ENCODE measurements at places on chromosomes 6 and 20.

- no peak for DNase-seq
Measured at GRCh38 chr6:140729521-140729920, 1355.1 kb upstream of the CITED2 start.

DNA sequence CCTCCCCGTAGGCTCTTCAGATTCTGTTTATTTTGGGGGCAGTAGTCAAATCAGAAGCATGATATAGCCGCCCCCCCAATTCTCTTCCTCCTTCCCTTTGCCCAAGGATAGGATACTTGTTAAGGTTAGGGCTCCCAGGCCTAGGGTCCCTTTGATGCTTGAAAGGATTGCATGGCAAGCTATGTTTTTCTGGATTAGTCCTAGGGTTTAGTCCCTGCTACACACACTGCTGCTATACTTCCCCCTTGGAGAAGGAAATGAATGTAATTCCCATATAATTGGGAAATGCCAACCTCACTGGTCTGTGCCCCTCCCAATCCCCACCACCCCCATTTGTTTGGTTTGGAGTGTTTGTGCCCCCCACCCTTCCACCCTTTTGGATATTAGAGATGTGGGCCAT is 62.8 kb downstream of the ZFAND3 start:
- DNase-seq = no peak

DNA sequence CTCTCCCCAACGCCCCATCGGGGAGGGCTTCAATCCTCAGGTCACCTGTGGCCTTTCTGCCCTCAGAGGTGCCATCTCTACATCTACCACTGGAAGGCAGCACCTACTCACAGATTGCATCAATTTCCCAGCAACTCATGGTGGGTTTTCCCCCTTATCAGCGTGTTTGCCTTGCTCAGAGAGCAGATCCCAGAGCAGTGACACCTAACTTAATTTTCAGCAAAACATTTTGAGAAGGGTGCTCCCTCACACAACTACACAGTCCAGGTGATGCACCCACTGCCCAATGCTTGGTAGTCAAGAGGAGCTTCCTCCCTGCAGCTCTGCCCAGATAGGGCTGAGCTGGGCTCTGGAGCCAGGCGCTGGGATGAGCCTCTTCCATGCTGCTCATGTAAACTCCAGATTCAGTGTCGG is 48.2 kb downstream of the PLG start:
- no peak for DNase-seq

- DNase-seq = no peak
Measured at GRCh38 chr6:76684875-76685274, 612.4 kb upstream of the IMPG1 start.

Data from GF-D8 (cell line).